ENCODE measurements at places on chromosomes 4 and X.

- DNase-seq = no peak
Measured at GRCh38 chrX:39736216-39737211, 361.2 kb downstream of the BCOR start.

DNA sequence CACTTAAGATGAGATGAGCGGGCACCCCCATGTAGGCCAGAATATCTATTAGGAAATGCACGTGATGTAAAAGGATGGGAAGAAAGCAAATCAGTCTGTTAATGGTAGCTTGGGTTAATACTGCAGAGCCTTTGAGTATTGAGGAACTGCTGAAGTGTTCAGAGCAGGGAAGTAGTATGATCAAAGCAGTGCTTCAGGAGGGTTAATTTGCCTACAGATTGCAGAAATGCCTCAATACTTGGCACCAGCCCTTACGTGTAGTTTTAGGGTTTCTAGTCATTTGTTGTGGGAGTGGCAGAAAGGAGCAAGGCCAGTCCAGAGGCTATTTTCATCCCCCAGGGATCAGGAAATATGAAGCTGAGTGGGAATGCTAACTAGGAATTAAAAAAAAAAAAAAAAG lies 19.7 kb downstream of the ZFX start:
- no peak for DNase-seq

- no peak for DNase-seq
Measured at GRCh38 chrX:69228732-69229131, 63.5 kb upstream of the PJA1 start.

DNA sequence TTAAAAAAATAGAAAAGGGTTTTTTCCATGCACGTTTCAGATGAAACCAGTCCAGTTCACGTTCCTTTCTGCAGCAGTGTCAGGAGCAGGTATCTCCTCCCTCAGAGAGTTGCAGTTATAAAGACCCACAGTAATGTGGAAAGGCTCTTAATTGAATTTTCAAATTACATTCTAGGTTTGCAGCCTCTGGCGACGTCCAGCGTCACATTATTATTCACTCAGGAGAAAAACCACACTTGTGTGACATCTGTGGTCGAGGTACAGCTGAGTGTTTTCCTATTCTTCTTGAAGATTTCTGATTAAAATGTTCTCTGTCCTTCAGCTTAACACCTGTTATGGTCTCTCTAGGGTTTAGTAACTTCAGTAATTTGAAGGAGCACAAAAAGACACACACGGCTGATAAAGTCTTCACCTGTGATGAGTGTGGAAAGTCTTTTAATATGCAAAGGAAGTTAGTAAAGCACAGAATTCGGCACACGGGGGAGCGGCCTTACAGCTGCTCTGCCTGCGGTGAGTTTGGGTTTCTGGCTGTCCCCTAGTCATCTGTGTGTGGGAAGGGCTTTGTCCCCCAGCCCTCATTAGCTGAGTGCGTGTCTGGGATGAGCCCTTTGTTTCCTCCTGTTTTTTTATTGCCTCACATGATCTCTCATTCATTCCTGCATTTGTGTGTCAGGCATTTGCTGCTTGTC lies 25.6 kb downstream of the ZBTB49 start:
- DNase-seq = no peak

DNA sequence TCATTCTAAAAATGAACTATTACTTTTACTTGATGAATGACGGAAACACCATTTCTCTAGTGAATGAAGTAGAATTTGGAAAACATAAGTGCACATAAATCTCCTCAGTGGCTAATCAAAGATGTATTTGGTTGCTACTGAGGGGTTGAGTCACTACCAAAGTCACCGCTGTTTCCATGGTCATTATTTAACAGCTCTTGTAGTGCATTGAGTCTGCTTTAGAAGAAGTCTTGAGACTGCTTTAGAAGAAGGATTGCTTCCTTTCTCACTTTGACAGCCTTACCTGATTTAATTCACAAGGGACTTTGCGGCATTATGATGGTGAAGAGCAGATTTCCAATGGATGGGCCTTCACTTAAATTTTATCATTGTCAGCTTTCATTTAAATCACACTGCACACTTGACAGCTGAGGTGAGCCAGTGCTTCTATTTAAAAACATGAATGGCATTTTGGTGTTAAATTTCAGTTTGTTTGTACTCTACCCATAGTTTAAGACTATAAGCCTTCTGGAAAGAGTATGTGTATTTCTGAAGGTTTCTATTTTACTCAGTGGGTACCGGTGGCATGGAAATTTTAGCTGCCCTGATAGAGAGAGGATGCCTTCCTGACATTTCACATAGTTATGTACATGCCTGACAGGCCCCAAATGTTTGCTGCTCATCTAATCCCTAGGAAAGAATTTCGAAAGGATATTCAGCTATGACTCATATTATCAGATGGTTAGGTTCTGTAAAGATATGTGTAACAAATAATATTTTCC lies 9.5 kb downstream of the ASB5 start:
- no peak for DNase-seq

- DNase-seq = no peak
Measured at GRCh38 chrX:139530550-139530949, at the start of gene F9. Gene F9 (plus strand): TSS chrX:139530739. CDS start chrX:139530765, 26 bp downstream.

DNA sequence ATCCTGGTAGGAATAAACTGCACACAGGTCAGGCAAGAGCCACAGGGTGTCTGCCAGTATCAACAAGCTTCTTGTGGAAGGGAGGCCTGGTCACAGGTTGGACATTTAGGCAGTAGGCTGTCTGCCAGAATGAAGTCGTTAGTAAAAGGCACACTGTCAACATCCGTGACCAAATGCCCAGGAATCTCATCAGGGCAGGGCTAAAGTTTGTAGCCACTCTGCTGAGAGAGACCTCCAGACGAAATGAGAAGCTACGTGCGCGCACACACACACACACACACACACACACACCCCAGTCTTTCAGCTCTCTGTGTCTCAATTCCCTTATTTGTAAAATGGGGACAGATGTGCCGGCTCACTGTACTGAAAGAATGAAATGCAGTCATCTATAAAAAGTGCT lies 408.7 kb upstream of the ZFP42 start:
- no peak for DNase-seq

- no peak for DNase-seq
Measured at GRCh38 chr4:107187091-107187490, 151.0 kb upstream of the DKK2 start.

DNA sequence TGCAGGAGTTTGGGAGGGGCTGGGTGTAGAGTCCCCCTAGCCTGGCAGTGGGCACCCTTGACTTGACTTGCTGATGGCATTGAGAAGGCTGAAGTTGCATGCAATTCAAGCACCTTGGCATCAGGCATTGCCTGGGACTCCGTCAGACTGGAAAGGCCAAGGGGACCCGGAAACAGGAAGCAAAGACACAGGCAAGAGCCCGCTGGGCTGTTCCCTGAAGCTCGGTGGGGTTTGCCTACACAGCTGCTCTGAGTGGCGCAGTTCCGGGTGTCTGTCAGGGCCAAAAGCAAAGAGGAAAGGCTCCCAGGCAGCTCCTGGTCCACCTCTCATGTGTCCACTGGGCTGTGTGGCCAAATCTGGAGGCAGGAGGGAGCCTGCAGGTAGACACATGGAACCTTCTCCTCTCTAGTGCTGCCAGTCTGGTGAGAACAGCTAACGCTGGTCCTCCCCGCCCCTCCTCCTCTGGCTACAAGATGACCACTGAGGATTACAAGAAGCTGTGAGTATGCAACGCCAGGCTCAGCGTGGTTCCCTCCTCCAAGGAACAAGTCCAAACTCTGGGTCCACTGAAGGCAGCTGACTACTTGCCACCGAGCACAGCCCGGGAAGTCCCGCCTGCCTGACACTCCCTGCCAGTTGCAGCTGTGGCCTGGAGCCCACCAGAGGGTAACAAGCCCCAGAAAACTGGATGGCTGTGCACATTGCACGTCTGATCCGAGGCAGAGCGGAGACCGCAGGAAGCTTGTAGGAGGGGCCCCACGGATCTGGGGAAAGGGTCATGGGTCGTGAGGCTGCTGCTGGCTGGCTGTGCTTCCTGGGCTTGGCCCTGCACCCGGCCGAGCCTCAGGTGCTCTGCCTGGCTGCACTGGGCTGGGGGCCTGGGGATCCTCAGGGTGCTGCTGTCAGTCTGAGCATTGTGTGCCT lies 20.1 kb downstream of the ZNF185 start:
- DNase-seq = no peak

- DNase-seq = no peak
Measured at GRCh38 chr4:15031993-15032675, 29.9 kb downstream of the CPEB2 start.

- DNase-seq = no peak
Measured at GRCh38 chr4:74159143-74159709, 1.3 kb downstream of the MTHFD2L start.

- no peak for DNase-seq
Measured at GRCh38 chrX:129976441-129976840, 6.0 kb upstream of the BCORL1 start.

DNA sequence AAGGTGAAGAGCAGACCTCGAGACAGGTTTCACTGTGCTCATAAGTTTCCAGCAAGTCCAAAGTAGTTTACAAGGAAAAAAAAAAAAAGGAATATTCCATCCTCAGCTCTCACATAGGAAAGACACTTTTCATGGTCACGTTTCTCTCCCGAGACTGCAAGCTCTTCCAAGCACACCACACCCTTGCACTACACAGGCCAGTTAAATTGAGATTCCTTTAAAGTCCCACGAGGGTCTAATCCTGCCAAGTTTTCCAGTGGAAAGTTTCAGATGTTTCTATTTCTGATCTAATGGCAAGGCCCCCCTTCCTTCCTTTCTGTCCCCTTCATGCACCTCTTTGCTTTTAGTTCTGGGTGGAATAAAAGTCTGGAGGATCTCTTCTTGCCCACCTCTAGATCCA lies 67.9 kb upstream of the PCDH19 start:
- DNase-seq = no peak

DNA sequence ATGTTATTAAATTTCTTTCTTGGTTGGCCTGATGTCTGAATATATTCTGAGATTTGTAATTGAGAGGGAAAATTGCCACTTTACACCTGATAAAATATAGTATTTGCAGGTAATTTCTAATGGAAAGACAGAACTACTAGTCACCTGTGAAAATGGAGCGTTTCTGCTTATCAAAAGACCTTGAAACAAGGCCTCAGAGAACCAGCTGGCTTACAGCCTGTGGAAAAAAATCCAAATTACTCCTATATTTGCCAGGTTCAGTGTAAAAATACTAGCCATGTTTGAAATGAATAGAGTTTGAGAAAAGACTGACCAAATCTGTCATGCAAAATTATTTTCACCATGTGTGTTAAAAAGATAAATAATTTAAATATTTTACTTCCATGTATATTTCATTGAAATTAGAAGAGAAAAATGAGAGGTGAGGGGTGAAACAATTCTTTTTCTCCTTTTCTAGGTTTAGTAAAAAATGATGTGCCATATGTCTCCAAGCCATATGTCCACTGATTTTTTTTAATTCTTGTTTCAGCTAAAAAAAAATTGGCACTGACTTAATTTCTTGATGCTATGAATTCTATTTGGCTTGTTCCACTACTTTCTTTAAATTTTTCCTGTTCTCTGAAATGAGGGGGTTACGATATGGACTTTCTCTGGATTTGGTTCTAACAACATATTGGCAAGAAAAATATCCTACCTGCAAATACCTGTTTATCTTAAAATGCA lies 464.9 kb downstream of the GRXCR1 start:
- DNase-seq = no peak

DNA sequence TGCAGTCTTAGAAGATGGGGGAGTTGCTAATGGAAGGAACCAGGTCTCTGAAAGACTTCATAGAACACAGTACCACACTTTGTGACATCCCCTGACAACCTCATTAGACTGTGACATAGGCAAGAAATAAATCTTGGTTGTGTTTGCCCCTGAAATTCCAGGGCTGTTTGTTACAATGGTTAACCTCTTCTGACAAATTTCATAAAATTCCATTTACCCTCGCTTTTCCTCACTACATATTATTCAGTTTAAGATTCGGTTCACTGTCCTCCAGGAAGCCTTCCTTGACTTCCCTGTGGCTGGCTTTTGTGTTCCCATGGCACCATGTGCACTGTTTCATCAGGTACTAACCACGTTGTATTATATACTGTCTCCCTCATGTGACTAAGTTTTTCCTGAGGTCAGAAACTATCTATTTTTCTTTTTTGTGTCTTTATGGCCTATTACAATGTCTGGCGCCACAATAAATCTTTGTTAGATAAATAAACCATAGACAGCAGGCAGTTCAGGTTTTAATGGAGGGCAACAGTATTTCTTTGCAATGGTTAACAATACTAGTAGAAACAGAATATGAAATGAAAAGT lies 54.2 kb downstream of the ATXN3L start:
- no peak for DNase-seq

- peak; percentile 27 for DNase-seq
Measured at GRCh38 chrX:104112326-104112951, at the start of gene ZCCHC18. Gene ZCCHC18 (plus strand): TSS chrX:104112523. CDS start chrX:104114112, 1,589 bp downstream.

DNA sequence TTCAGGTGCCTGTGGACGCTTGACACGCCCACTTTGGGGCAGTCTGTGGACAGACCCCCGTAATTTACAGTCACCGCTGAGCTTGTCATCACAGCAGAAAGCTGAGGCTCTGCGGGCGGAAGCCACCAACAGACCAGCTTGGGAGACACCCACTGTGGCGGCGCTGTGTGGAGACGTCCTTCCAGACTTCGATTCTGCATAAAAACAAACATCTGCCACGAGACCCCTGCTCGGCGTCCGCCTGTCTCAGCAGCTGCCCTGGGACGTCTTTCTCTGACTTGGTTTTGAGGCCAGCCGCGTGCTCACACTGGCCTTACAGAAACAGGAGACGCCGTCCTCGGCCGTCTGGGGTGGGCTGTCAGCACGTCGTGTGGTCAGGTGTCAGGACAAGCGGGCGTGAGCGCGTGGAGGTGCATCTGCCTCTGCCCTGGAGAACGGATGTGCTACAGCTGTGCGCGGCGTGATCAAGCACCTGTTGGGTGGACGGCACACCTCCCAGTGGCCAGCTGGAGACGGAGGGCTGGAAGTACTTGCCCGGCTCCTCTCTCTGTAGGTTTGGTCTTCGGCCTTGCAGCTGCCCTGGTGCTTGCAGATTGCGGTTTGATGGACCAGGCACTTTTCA lies 37.5 kb downstream of the PIGG start:
- DNase-seq = no peak

- peak; percentile 16 for DNase-seq
Measured at GRCh38 chr4:140103676-140104075, 50.3 kb downstream of the MAML3 start.

- no peak for DNase-seq
Measured at GRCh38 chr4:153402366-153402765, 57.9 kb downstream of the MND1 start.

- no peak for DNase-seq
Measured at GRCh38 chrX:101430457-101431078, 22.5 kb downstream of the HNRNPH2 start.
